ENCODE measurements at places on chromosomes 2 and 18. TPM values are rescaled to one million over a fixed set of nuclear protein-coding genes. Genes with fewer than 3 reads are reported as not detected.
A peak's percentile ranks its signal among the peaks of the same experiment; 100 is the strongest.

DNA sequence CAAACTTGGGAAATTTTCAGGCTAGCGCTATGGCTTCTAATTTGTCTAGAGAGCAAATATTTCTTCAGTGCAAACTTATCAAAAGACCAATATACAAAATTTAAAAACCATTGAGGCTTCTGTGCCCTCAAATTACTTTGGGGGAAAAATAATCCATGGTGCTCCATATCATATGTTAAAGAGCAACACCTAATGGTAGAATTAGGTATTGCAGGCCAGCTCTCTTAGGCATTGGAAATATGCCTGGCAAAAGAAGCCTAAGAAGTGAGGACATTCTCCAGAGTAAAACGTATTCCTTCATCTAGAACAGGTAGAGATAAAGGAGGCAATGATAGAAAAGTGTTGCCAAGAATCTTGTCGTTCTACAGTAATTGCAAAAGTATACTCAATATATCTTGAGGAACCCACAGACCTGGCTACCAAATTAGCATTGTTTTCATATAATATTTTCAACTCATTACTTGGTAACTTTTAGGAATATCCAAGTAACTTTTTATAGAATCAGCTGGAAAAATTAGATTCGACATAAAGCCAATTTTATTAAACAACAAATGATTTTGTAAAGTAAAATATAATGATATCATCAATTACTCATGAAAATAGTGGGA lies 401.1 kb downstream of the BCL11A start:
- H3K27ac ChIP-seq: no peak overlapping the region
- H3K4me1 ChIP-seq: no peaks in the 10 kb centered on the region
- H3K27me3 ChIP-seq: peaks cover 1% of the 10 kb centered on the region
- H3K4me3 ChIP-seq: no peak overlapping the region
- no peaks in the 10 kb centered on the region for H3K36me3 ChIP-seq

GRCh38 chr2:68753318-68753717 lies 18.7 kb downstream of the ARHGAP25 start:
- H3K36me3 ChIP-seq: no peaks in the 10 kb centered on the region
- no peak for DNase-seq
- peaks cover 6% of the 10 kb centered on the region for H3K27me3 ChIP-seq
- peaks cover 19% of the 10 kb centered on the region for H3K4me1 ChIP-seq
- no peak overlapping the region for H3K27ac ChIP-seq
- no peak overlapping the region for H3K4me3 ChIP-seq

DNA sequence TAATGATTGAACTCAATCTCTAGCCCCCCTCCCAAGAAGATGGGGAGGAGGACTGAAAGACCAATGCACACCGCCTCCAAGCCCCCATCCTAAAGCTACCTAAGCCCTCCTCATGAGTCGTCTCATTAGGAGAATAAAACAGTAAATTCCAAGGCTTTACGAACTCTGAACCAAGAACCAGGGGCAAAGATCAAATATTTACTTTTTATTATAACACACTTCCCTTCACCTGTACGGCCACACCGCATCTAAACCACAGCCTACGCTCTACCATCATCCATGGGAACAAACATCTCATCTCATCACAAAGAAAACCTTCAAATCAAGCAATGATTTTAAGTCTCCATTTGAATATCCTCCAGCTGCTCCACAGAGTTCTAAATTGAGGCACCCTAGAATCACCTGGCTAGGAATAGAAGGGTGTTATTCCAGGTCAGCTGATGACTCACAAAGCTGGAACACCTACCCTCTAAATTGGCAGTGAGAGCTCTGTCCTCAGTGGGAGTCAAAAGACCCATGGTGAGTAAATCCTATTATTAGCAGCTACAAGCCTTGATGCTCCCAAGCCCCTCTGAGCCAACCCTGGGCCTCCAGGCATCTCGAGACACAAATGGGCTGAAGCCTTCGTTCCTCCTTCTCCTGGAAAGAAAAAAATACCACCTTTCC lies 45.6 kb upstream of the BZW1 start:
- peak overlapping the region; percentile 64 for H3K4me3 ChIP-seq
- H3K4me1 ChIP-seq: peaks cover 62% of the 10 kb centered on the region
- H3K27me3 ChIP-seq: no peaks in the 10 kb centered on the region
- no peak for DNase-seq

Gene CDCA7
- total RNA-seq: 8.5 TPM

DNA sequence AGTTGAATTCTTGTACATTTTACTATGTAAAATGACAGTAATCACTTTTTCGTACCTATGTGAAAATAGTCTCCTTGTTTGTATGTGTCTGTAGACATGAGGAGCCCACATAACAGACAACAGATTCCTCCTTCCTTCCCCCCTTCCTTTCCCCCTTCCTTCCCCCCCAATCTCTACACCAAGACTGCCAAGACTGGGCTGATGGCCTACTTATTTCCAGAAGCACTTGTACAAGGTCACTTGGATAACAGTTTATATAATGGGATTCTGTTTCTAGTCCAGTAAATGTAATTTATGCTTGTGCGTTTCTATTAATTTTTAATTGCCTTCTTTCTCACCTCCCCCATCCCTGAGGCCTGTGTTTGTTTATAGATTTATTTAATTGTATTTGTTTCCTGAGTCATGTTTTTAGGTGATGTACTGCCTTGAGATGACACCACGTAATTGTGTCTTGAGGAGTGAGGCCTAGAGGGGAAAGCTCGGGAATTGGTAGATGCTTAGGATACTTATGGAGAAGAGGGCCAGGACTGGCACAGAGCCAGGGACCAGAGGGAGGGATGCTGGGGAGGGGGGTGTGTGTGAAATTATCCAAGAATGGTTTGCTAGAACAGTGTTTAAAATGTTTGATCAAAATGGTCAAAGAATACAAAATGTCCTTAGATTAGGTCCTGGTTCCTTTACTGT lies 12.3 kb downstream of the B3GNT2 start:
- no peaks in the 10 kb centered on the region for H3K4me1 ChIP-seq
- DNase-seq: no peak
- no peak overlapping the region for H3K27ac ChIP-seq
- no peak overlapping the region for H3K4me3 ChIP-seq
- no peaks in the 10 kb centered on the region for H3K27me3 ChIP-seq

DNA sequence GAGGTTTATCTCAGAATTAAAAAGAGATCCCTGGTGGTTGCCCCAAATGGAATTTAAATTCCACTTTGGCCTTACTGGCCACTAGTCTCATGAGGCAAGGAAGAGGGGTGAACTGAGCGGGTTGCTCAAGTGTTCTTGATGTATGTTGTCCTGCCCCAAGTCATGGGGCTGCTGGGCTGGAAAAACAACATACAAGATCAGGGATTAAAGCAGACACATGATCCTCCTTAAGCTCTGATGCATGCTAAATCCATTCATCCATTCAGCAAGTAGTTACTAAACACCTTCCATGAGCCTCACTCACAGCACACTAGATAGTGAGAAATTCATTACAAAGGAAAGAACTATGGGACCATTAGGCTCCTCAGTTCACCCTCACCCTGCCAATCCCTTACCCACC lies 196.3 kb downstream of the MREG start:
- no peak overlapping the region for H3K27ac ChIP-seq
- no peak for DNase-seq
- peaks cover 17% of the 10 kb centered on the region for H3K36me3 ChIP-seq

DNA sequence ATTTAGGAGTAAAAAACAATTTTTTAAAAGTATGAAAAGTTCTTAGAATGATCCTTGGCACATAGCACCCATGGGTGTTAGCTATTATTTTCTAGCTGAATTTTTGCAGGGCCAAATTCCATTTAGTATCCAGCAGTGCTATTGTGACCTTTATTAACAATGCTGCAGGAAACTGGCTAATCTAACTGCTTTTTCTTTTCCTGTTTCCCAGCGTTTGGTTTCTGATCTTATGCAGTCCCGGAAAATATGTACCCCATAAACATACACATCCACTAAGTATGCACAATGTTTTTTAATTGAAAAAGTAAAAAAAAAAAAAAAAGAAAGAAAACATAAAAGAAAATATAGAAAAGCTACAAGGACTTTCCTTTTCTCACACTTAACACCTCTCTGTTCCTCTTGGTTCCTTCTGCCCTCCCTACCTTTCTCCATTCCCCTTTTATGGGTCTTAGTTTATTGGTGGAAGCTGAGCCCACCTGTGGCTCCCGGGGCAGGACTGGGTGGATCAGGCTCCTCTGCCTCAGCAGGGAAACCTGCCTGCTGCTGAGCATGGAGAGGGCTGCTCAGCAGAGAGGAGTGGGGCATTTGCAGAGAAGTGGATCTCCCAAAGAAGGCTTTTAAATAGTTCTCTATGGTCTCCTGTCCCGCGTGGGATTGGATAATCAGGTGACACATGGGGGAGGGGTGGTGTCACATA lies 9.3 kb upstream of the SLC16A14 start:
- no peak overlapping the region for H3K27ac ChIP-seq
- H3K4me3 ChIP-seq: no peak overlapping the region
- no peaks in the 10 kb centered on the region for H3K4me1 ChIP-seq
- DNase-seq: no peak
- no peaks in the 10 kb centered on the region for H3K36me3 ChIP-seq
- H3K27me3 ChIP-seq: peaks cover 24% of the 10 kb centered on the region

- no peaks in the 10 kb centered on the region for H3K4me1 ChIP-seq
- no peak for DNase-seq
- no peaks in the 10 kb centered on the region for H3K27me3 ChIP-seq
- H3K4me3 ChIP-seq: no peak overlapping the region
These were observed 70.6 kb upstream of the CTDP1 start for GRCh38 chr18:79608999-79609461.

DNA sequence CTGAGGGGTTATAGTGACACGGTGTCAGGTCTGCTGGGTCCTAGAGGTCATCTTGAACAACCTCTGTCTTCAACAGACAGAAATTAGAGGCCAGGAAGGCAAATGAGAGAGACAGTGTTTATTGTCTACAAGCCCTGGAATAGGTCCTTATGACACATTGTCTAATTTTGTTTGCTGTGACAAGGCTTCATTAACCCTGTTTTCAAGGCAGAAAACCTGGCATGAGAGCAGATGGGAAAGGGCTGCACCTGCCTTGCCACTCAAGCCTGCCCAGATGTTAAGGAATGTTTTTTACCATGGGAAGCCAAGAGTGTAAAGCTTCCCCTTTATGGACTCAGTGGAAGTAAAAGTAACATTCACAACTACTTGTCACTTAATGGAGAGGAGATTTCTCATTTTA lies 275.3 kb downstream of the KCNS3 start:
- no peaks in the 10 kb centered on the region for H3K36me3 ChIP-seq
- H3K4me3 ChIP-seq: no peak overlapping the region
- H3K27ac ChIP-seq: no peak overlapping the region
- no peak for DNase-seq
- H3K4me1 ChIP-seq: peaks cover 15% of the 10 kb centered on the region

Gene CTIF
- total RNA-seq: 79.2 TPM

Gene C2orf78
- not detected for total RNA-seq

DNA sequence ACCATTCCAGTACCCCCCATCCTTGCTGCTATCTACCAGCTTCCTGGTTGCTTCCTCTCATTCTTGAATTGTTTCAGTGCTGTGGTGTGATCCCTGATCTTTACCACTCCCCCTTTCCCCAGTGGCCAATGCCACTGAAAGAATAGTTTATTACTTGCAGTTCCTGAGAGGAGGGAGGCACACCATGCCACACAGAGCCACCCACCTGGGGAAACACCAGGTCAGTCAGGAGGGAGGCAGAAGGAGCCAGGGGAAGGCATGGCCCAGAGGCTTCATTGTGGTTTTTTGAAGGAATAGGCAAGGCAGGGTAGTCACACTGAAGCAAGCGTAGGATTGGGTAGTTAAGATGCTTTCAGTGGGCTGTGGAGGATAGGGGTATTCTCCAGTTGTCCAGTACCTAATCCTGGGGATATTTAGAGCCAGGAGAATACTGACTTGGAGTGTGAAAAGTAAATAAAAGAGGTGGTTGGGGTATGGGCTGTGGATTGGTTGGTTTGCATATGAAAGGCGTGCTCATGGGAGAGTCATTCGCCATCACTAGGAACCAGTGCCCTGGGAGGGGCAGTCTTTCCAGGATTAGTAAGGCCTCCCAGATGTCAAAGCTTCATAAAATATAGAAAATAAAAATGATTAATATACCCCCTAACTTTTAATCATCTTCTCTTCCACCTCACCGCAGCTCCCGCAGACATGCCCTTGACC lies 6.7 kb upstream of the TMEM177 start:
- peaks cover 11% of the 10 kb centered on the region for H3K27me3 ChIP-seq
- DNase-seq: no peak
- no peak overlapping the region for H3K4me3 ChIP-seq
- H3K36me3 ChIP-seq: no peaks in the 10 kb centered on the region
- H3K4me1 ChIP-seq: no peaks in the 10 kb centered on the region
- H3K27ac ChIP-seq: no peak overlapping the region

DNA sequence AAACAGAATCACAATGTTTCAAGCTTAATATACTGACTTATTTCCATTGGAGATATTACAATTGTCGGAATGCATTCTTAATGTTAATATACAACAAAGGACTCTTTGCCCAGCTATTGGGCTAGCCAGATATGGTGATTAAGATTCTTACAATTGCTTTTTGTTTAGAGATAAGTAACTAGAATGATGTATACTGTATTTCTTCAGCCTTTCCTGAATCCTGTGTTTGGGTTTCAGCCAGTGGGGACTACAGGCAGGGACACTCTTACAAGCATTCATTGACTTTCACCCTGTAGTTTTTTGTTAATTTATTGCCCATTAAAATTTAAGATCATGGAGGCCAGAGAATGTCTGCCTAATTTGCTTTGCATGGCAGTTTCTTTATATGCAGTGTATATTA lies 254.1 kb upstream of the TMEFF2 start:
- H3K4me3 ChIP-seq: no peak overlapping the region
- DNase-seq: no peak
- no peaks in the 10 kb centered on the region for H3K36me3 ChIP-seq
- no peak overlapping the region for H3K27ac ChIP-seq

DNA sequence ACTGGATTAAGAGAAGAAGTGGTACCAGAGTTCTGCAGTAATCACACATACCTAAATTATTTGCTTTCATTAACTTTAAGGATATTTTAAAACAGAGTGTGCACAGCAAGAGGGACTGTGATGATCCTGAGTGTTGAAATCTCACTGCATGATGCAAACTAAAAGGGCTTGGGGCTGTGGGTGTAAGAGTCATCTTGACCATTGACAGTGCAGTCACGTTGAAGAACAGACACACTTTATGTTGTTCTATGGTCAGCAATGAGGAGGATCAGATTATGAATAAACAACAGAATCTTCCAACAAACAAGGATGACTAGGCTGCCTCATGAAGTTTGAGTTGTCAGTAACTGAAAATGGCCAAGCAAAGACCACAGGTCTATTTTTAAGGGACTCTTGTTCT lies 87.2 kb upstream of the GALNT5 start:
- no peak overlapping the region for H3K4me3 ChIP-seq
- no peaks in the 10 kb centered on the region for H3K36me3 ChIP-seq
- no peak overlapping the region for H3K27ac ChIP-seq
- peaks cover 49% of the 10 kb centered on the region for H3K4me1 ChIP-seq
- no peaks in the 10 kb centered on the region for H3K27me3 ChIP-seq

Gene POTEJ
- not detected for total RNA-seq

Gene EFHD1
- 2.2 TPM for total RNA-seq
